ENCODE measurements at places on chromosomes 7 and 10. TPM values are rescaled to one million over a fixed set of nuclear protein-coding genes. Genes with fewer than 3 reads are reported as not detected.

Gene SFMBT2
- 11.9 TPM for total RNA-seq

Gene ZNF365
- 2.9 TPM for total RNA-seq

Gene MOGAT3
- total RNA-seq: not detected

Gene UPK3BL1
- total RNA-seq: 5.1 TPM

Gene HHEX
- 6.9 TPM for total RNA-seq

Gene C10orf67
- 0.18 TPM for total RNA-seq

Gene JAKMIP3
- total RNA-seq: 1.6 TPM

Gene ADAM22
- total RNA-seq: 2.9 TPM

Gene RPEL1
- not detected for total RNA-seq
